ENCODE measurements at places on chromosomes 12 and 14. TPM values are rescaled to one million over a fixed set of nuclear protein-coding genes. Genes with fewer than 3 reads are reported as not detected.

- H3K4me1 ChIP-seq, result no peaks in the 10 kb centered on the region
- H3K4me3 ChIP-seq, result no peak overlapping the region
- DNase-seq, result no peak
- no peaks in the 10 kb centered on the region for H3K36me3 ChIP-seq
Observed at GRCh38 chr12:102601621-102602020, 121.3 kb upstream of the IGF1 start.

GRCh38 chr12:56877195-56878009, 56.8 kb downstream of the SDR9C7 start:
- peaks cover 8% of the 10 kb centered on the region for H3K27me3 ChIP-seq
- no peak overlapping the region for H3K27ac ChIP-seq
- no peak for DNase-seq
- peaks cover 5% of the 10 kb centered on the region for H3K4me1 ChIP-seq

DNA sequence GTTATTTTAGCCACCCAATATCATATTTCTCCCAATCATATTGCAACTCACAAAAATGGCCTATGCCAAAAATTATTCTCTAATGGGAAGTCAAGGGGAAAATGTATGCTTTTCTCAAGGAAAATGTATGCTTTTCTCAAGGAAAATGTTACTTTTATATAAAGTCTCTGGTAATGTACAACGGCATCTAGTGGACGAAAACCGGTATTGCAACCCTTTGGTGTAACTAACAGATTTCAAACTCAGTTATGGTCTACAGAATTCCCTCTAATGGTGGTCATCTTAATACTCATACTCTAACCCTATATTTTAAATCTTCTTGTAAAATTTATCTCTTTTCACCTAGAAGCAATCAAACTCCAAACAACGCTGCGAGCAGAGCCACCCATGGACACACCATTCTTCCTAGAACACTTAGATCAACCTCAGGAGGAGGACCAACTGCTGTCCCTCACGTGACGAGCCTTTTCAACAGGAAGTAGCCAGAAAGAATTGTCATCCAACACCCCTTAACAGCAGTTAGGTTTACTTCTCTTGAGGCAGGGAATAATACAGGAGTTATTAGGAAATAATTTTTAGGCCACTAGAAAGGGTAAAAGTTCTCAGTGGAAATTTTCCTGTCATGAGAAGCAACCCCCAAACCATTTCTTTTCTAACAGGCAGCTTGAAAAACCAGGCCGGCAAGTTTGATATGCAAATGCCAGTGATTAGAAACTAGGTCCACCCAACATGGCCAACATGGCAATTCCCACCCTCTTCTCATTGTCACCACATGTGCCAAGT, 20.1 kb downstream of the APOBEC1 start:
- no peak overlapping the region for H3K27ac ChIP-seq
- H3K27me3 ChIP-seq, result no peaks in the 10 kb centered on the region
- peaks cover 9% of the 10 kb centered on the region for H3K4me1 ChIP-seq
- DNase-seq, result no peak
- no peaks in the 10 kb centered on the region for H3K36me3 ChIP-seq

- H3K27me3 ChIP-seq, result peaks cover 8% of the 10 kb centered on the region
- peaks cover 6% of the 10 kb centered on the region for H3K4me1 ChIP-seq
- no peaks in the 10 kb centered on the region for H3K36me3 ChIP-seq
- H3K4me3 ChIP-seq, result no peak within 1 kb of the TSS
Observed at GRCh38 chr14:104924421-104925213, at the start of gene PLD4. Gene PLD4 (plus strand): TSS chr14:104924879. CDS start chr14:104927141, 2,262 bp downstream.

- peaks cover 23% of the 10 kb centered on the region for H3K36me3 ChIP-seq
- H3K4me3 ChIP-seq, result no peak overlapping the region
- H3K27me3 ChIP-seq, result no peaks in the 10 kb centered on the region
- peaks cover 30% of the 10 kb centered on the region for H3K4me1 ChIP-seq
Observed at GRCh38 chr12:50528800-50529199, 24.0 kb downstream of the DIP2B start.

DNA sequence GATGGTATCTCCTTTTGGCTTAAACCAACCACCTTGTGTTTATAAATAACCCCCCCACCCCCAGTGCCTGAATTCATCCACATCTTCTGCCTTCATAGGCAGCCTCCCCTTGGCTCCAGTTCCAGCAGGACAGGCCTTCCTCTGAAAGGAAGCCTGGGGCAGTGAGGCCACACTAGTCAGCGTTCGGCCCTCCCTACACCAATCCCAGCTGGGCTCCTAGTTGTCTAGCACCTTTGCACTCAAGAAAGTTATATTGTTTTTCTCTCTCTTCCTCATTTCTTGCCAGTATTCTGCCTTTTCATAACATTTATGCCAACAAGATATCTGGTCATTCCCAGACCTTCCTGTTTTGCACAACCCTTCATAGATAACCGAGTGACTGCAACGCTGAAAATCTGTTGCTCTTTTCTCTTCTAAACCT, 73.1 kb upstream of the ACTN1 start:
- no peak for DNase-seq
- H3K4me1 ChIP-seq, result peaks cover 18% of the 10 kb centered on the region
- no peaks in the 10 kb centered on the region for H3K27me3 ChIP-seq
- H3K4me3 ChIP-seq, result no peak overlapping the region

- no peak for DNase-seq
- H3K4me3 ChIP-seq, result peak within 1 kb of the TSS; percentile 81
- no peaks in the 10 kb centered on the region for H3K36me3 ChIP-seq
Observed at GRCh38 chr12:116881325-116881876, at the start of gene HRK. Gene HRK (minus strand): TSS chr12:116881441. CDS start chr12:116881307, 134 bp downstream.

- H3K4me1 ChIP-seq, result peaks cover 61% of the 10 kb centered on the region
- peak overlapping the region; percentile 71 for H3K4me3 ChIP-seq
- H3K27me3 ChIP-seq, result no peaks in the 10 kb centered on the region
- DNase-seq, result no peak
- peaks cover 17% of the 10 kb centered on the region for H3K36me3 ChIP-seq
- peak overlapping the region; percentile 87 for H3K27ac ChIP-seq
Observed at GRCh38 chr12:121535150-121536053, 45.4 kb downstream of the KDM2B start.

DNA sequence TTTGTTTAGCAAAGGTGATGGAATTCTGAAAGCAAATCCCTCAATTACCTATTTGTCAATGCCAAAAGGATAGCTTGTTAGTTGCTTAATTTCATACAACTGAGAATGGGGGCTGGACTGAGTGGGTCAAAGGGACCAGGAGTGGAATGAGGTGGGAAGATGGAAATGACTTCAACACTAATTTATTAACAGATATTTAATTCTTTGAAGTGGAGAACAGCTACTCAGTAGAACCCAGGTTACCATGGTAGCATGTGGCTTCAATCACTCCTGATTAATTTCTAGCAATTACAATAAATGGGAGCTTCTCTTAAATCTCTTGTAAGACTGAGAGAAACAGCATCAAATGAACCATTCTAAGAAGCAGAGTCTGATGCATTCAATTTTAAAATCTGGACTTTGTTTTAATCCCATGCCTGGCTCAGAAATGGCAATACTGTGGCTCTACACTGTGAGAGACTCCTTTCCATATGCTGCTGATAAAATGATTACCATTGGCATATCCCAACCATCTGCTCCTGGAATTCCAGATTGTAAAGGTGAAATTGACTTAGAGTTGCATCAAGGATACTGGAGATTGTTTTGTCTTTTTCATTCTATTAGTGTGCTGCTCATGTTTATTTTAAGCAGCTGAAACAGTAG, 607.8 kb downstream of the SNAPC1 start:
- peaks cover 3% of the 10 kb centered on the region for H3K27me3 ChIP-seq
- H3K4me3 ChIP-seq, result no peak overlapping the region
- DNase-seq, result no peak

- H3K4me3 ChIP-seq, result no peak overlapping the region
- H3K27me3 ChIP-seq, result peaks cover 3% of the 10 kb centered on the region
- peaks cover 5% of the 10 kb centered on the region for H3K4me1 ChIP-seq
- DNase-seq, result no peak
- no peaks in the 10 kb centered on the region for H3K36me3 ChIP-seq
- no peak overlapping the region for H3K27ac ChIP-seq
Observed at GRCh38 chr12:52675301-52675701, 4.9 kb downstream of the KRT1 start.

- H3K27me3 ChIP-seq, result no peaks in the 10 kb centered on the region
- DNase-seq, result no peak
- no peak overlapping the region for H3K27ac ChIP-seq
- no peaks in the 10 kb centered on the region for H3K4me1 ChIP-seq
- H3K4me3 ChIP-seq, result no peak overlapping the region
Observed at GRCh38 chr12:17793854-17794253, 296.1 kb downstream of the RERGL start.

DNA sequence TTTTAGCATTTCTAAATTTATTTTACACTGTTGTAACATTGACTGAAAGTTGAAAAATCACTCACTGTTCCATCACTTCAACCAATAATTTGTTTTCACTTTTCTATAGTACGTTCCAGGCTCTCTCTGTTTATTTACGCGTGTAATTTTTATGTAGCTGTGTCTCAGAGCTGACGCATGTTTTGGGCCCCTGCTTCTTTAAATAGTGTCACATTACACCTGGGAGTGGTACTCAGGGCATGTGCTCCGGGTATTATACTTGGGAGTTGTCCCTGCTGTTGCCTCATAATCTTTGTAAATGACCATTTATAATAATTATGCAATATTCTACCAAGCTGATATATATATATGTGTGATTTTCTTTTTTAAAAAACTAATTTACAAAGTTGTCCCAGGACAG, 132.8 kb upstream of the CPM start:
- H3K4me3 ChIP-seq, result no peak overlapping the region
- H3K27ac ChIP-seq, result no peak overlapping the region
- H3K4me1 ChIP-seq, result peaks cover 21% of the 10 kb centered on the region
- no peaks in the 10 kb centered on the region for H3K27me3 ChIP-seq
- DNase-seq, result no peak

DNA sequence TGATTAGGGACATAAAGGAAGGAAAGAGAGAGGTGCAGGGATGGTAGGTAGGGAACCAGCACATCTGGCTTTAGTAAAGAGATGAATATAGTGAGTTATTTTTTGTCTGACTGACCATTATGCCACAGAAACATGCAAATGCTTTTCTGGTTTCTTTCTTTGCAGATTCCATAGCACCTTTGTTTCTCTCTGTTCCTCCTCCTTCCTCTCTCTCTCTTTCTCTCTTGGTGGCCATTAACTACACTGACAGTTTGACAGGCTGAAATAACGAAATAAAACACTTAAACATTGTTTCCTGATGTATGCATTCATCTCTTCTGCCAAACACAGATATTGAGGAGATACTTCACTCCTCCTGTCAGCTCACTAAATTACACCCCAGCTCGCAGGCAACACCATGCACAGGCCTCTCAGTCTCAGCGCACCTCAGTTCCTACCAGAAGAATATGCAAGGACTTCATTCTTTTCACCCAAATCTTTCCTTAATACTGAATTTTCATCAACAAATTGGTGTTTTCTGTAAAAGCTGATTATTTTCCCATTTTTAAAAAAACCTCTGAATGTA, 406.9 kb upstream of the SOX5 start:
- no peak overlapping the region for H3K4me3 ChIP-seq
- H3K27me3 ChIP-seq, result no peaks in the 10 kb centered on the region
- H3K36me3 ChIP-seq, result no peaks in the 10 kb centered on the region
- no peak for DNase-seq
- no peaks in the 10 kb centered on the region for H3K4me1 ChIP-seq

DNA sequence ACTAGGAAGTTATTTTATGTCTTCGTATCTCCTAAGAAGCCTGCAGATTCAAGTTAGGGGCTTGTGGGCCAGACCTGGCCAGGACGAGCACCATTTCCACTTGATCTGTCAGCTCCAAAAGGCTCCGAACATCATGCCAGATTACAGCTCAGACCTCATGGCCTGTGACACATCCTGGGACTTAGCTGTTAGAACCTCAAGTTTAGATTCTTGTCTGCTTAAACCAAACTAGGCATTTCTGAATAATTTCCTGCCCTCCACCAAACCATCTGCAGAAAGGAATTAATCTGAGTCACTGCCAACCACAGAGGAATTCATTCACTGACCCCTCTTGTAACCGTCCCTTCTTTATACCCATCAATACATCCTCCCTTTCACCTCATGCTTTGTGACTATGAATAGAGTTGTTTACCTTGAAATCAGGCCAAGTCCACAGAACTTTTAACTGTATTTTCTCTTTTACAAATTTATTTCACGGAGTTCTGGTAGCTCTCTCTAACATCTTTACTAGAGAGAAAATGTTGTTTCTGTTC, 120.3 kb downstream of the FBXL14 start:
- H3K27me3 ChIP-seq, result no peaks in the 10 kb centered on the region
- H3K27ac ChIP-seq, result no peak overlapping the region
- DNase-seq, result no peak

GRCh38 chr14:74211945-74212580, 27.2 kb upstream of the VSX2 start:
- peaks cover 4% of the 10 kb centered on the region for H3K27me3 ChIP-seq
- DNase-seq, result no peak
- no peaks in the 10 kb centered on the region for H3K36me3 ChIP-seq
- H3K4me3 ChIP-seq, result no peak overlapping the region
- no peaks in the 10 kb centered on the region for H3K4me1 ChIP-seq

DNA sequence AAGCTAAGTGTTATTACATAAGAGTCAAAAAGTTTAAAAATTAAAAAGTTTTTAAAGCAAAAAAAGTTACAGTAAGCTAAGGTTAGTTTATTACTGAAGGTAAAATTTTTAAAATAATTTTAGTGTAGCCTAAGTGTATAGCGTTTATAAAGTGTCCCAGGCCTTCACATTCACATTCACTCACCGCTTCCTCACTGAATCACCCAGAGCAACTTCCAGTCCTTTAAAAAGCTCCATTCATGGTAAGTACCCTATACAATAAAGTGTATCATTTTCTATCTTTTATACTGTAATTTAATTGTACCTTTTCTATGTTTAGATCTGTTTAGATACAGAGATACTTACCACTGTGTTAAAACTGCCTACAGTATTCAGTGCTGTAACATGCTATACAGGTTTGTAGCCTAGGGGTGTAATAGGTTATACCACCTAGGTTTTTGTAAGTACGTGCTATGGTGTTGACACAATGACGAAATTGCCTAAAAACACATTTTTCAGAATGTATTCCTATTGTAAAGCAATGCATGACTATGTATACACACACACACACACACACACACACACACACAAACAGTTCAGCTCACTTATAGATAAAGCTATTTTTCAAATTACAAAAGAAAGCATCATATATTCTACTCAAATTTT, 3.7 kb downstream of the CLEC14A start:
- H3K4me1 ChIP-seq, result peaks cover 10% of the 10 kb centered on the region
- no peak overlapping the region for H3K27ac ChIP-seq
- DNase-seq, result no peak
- no peak overlapping the region for H3K4me3 ChIP-seq
- H3K36me3 ChIP-seq, result no peaks in the 10 kb centered on the region
- peaks cover 42% of the 10 kb centered on the region for H3K27me3 ChIP-seq

The SLC39A2 gene
- total RNA-seq, result 0.54 TPM

The SLCO1C1 gene
- total RNA-seq, result not detected

The PZP gene
- not detected for total RNA-seq

The RERG gene
- not detected for total RNA-seq

The TEX52 gene
- total RNA-seq, result not detected

The NUMB gene
- 27.3 TPM for total RNA-seq

The TMEM229B gene
- total RNA-seq, result 3.5 TPM

The SERPINA12 gene
- total RNA-seq, result not detected

The DNAI7 gene
- total RNA-seq, result not detected

The HOXC10 gene
- total RNA-seq, result not detected

The TSPAN31 gene
- total RNA-seq, result 5.7 TPM
